OCI-LY7 (cell line): ENCODE measurements at places on chromosomes 3 and 15.

GRCh38 chr15:32901192-32901591 is 183.4 kb downstream of the GREM1 start:
- DNase-seq, result no peak

GRCh38 chr3:66661628-66662027 is 160.8 kb upstream of the LRIG1 start:
- no peak for DNase-seq

- peak; percentile 70 for DNase-seq
Observed at GRCh38 chr3:12891985-12892839, 50.8 kb upstream of the RPL32 start.

- DNase-seq, result no peak
Observed at GRCh38 chr3:42106646-42107045, 15.5 kb downstream of the TRAK1 start.

DNA sequence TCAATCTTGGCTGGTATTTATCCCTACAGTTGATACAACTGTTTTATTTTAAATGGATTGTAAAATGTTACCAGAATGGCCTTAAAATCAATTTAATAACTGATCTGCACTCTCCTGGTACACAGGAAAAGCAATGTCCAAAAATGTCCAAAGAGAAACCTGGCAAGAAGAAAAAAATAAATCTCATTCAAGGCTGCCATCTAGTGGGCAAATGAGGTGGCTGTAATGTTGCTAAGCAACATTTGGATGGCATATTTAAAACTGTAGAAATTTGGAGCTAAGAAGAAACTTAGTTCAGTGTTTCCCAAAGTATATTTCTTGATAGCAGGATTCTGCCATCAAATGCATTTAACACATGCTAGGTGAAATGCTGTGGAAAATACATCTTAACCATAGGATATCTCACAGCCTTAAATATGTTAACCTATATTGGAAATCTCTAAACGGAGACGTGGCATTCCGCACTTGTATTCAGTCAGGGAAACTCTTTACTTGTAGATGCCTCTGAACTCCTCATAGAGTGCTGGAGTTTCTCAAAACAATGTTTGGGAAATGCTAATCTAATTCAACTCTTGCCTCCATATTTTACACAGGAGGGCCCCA is 216.8 kb downstream of the ERC2 start:
- peak; percentile 53 for DNase-seq

DNA sequence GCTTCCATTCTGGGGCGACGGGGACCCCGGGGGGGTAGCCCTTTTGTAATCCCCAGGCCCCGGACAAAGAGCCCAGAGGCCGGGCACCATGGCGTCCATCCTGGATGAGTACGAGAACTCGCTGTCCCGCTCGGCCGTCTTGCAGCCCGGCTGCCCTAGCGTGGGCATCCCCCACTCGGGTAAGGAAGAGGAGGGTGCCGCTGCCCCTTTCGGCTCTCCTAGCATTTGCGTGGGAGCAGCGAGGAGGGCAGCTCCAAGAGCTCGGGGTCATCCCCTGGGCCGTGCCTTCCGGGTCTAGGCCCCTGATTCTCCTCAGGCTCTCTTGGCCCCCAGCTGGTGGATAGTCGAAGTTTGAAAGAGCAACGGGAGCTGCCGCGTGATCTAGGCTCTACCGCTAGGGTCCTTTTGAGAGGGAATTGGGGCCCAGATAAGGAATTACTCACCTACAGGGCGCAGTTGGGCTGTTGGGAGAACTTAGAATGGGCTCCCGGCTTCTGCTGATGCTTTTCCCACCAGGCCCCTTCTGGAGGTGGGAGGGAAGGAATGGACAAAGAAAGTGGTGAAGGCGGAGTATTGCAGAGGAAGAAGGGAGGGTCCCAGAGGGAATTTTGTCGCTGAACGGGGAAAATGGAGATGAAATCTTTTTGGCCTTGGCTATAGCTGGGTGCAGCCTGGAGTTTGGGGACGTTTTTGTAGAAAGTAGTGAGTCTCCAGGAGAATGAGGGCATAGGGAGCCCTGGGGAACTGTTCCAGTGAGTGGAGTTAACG is 615 bp downstream of the VPS18 start:
- peak; percentile 81 for DNase-seq

- no peak for DNase-seq
Observed at GRCh38 chr3:149151843-149152242, 22.4 kb downstream of the HPS3 start.

GRCh38 chr3:182370949-182371348 is 422.4 kb upstream of the ATP11B start:
- DNase-seq, result no peak

DNA sequence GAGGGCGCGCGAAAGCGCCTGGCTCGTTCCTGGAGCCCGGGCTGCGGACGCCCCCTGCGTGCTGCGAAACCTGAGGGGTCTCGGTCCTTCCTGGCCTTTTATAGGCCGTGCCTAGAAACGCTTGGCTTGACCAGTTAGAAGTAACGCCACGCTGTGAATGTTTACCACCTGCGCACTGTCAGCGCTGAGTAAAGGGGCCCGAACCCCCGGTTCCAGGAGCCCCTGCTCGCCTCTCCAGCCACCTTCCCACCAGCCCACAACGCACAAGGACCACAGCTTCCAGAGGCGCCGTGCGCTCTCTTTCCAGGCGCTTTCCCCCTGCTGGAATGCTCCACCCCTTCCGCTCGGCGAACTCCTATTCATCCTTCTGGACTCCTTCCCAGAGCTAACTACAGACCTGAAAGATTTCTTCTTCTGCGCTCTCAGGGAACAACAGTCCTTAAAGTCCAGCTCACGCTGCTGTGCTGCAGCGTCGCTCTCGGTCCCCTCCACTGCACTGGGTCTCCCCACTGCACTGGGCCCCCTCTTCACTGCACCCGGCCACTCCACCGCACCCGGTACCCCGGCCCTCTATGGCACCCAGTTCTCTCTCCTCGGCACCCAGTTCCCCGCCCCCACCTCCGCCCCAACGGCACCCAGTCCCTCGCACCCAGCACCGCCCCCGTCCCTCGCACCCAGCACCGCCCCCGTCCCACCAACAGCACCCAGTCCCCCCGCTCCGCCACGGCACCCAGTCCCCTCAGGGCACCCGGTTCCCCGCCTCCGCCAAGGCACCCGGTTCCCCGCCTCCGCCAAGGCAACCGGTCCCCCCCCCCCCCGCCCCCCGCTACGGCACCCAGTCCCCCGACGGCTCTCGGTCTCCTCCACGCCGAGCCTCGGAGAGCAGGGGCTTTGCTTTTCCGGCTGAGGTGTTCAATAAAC is 69.8 kb downstream of the SQOR start:
- DNase-seq, result no peak

DNA sequence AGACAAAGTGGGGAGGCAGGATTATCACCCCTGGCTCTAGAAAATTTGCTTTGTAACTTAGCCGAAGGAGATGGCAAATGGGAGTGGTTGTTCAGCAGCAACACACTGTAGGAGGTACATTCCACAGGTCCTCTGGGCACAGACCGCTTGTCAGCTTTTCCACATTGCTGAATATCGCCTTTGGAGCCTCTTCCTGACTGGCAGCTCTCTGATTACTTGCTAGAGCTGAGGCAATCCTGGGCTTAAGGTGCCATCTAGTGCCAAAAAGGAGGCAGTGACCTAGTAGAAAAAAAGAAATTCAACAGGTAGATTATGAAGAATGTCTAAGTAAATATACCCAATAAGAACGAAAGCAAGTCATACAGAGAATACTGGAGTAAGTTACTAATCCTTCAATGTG is 13.1 kb upstream of the SCN5A start:
- peak; percentile 22 for DNase-seq

DNA sequence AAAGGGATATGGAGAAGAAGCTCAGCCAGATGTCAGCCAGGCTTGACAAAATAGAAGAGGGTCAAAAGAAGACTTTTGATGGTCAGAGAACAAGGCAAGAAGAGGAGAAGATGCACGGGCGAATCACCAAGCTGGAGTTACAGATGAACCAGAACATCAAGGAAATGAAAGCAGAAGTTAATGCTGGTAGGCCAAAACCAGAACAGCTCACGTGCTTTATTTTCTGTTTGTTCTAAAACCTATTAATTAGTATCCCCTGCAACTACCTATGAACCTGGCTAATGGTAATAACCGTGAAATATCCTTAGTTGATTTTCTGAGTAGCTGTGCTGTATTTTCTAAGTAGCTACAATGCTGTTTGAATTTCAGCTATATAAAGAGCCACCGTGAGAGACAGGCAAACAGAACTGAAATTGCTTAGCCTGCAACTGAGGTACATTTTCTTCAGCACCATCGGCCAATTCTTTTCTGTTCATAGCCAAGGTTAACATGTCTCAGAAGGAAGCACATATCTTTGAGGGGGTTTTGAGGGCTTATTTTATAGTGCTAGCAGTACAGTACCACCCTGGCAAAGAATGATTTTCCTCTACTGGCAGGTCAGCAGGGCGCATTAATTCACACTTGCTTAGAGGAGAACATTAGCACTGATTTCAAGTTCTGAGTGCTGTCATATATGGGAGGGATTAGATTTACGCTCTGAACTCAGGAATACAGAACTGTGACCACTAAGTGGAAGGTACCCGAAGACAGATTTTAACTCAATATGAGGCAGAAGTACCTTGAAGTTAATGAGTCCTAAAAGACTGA is 78.9 kb downstream of the FAM81A start:
- DNase-seq, result peak; percentile 73

- no peak for DNase-seq
Observed at GRCh38 chr3:52182196-52182595, 15.8 kb upstream of the ALAS1 start.

DNA sequence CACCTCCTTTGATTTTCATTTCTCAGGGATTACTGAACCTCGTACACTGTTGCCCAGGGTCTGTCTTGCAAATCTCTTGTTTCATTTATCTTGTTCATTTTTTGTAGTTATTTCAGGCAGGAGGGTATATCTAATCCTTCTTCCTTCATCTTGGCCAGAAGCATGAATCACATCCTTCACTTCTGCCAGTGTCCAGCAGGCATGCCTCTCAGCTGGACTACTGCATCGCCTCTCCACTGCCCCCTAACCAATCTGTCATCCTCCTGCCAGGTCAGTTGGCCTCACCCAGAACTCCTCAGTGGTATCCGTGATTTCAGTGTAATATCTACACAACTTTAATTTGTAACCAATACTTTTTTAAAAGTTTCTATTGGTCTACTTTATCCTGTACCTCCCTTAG is 297.9 kb downstream of the GABRG3 start:
- no peak for DNase-seq

DNA sequence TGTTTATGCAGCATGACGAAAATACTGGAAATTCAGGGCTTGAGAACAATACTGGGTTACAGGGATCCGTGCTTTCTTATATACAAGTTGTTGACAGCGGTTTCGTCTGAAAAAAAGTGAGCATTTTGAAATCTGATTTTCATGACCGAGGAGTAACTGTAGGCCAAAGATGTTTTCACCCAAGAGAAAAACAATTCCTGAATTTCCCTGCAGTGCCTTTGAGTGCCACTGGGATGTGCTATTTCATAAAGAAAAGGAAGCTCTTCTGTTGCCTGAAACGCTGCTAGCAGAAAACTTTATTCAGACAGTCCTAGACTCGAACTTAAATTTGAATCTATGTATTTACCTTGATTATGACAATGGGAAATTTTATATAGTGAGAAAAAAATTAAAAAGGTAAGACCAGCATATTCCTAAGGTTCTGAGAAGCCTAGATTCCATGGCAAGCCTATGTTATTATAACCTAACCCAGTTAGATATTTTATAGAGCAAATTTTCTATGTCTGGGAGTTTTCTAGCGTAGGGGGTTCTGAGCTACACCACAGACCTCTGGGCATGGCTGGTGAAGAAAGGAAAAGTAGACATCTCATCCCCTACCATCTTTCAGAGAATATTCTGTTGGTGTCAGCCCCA is 30.2 kb downstream of the KCNAB1 start:
- peak; percentile 52 for DNase-seq

GRCh38 chr3:121997372-121997771 is 24.7 kb downstream of the ILDR1 start:
- no peak for DNase-seq

- DNase-seq, result no peak
Observed at GRCh38 chr15:81981908-81982307, 63.9 kb downstream of the MEX3B start.

- DNase-seq, result no peak
Observed at GRCh38 chr3:27730774-27731659, 8.9 kb upstream of the EOMES start.

GRCh38 chr15:51678096-51678495 is 3.2 kb upstream of the SCG3 start:
- DNase-seq, result no peak

GRCh38 chr3:61173676-61174075 is 77.6 kb downstream of the FHIT start:
- no peak for DNase-seq

GRCh38 chr3:32106929-32107362 is 526 bp downstream of the GPD1L start:
- peak; percentile 34 for DNase-seq

DNA sequence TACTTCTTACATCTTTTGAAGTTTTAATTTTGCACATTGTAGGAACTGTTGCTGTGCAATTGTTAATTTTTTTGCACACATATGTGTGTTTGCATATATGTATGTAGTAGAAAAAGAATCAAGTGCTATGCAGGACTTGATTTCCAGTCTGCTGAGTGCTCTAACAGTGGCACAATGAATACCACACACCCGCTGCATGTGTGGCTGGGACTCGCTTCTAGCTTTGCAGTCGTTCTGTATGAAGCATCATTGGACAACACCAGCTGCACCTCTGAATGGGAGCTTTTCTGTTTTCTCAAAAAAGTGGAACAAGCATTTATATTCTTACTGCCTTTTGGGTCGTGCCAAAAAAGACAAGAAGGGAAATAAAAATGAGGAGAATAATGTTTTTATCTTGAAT is 564.7 kb downstream of the FOXP1 start:
- DNase-seq, result no peak

DNA sequence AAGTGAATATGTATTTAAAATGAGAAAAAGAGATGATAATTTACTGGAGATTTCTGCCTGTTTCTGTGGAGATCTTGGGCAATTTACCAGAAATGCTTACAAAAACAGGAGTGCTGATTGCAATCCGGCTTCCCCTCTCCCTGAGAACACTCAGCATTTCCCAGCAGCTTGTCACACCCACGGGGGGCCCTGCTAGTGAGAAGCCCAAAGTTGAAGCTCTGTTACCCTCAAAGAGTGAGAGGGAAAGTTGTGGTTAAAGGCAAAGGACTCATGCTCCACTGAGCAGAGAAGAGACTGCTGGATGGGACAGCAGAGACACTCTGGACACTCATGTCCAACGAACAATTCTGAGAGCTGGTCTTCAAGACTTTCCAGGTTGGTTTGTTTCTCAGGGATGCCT is 2.9 kb downstream of the MCTP2 start:
- no peak for DNase-seq

DNA sequence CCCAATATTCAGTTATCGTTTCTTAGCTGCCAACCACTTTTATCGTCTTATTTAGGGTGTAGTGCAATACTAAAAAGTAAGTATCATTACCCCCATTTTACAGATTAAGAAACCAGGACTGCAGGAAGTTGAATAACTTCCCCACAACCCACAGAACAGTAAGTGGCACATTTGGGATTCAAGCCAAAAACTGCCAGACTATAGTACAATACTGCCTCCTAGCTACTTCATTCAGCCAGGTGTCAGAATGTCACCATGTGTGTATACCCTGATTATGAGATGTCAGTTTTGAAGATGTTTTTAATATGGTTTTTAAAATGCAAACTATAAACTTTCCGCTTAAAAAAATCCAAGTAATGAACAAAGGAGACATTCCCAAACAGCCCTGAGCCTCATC is 74.2 kb upstream of the PROK2 start:
- peak; percentile 10 for DNase-seq
